Stimulated activated CD8-positive, alpha-beta memory T cell treated with anti-CD3 and anti-CD28 coated beads, Interleukin-7, amount 100 ng/mL, for 1 hour (primary cell): ENCODE measurements at places on chromosomes 1 and 21.

DNA sequence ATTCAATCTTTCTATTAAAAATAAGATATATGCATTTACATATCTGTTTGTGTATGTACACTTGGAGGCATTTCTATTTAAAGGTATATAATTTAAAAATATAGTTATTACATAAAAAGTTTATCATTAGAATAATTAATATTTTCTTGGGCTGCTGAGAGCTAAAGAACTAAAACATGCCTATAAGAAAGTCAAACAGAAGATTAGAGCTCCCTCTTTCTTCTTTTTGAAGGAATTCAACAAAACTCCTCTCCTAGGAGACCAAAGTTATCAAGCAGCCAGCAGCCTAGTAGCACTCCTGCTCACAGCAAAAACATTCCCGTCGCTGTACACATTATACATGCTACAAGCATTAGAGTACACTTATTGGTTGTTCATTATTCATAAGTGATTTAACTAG is 216.4 kb downstream of the VAV3 start:
- no peak for DNase-seq

GRCh38 chr1:201734786-201735185 is 94.2 kb upstream of the IPO9 start:
- DNase-seq: no peak

DNA sequence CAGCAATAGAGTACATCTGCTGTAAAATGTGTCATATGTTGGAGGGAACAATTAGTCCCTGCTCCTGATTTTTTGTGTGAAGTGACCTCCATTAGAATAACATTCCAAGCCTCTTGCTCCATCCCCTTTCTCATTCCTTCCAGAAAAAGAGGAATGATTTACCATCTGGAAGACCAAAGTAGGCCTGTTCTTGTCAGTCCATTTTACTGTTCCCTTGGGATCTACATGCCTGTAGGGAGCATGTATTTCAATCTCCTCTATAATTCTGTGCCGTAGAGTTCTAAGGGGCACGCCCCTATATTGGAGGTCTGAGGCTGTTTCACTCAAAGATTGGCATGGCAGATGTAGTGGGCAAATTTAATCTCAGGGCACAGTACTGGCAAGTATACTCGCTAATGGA is 48.8 kb upstream of the MAN1A2 start:
- DNase-seq: no peak

GRCh38 chr1:248243204-248243603 is 12.0 kb downstream of the OR2M4 start:
- DNase-seq: no peak

DNA sequence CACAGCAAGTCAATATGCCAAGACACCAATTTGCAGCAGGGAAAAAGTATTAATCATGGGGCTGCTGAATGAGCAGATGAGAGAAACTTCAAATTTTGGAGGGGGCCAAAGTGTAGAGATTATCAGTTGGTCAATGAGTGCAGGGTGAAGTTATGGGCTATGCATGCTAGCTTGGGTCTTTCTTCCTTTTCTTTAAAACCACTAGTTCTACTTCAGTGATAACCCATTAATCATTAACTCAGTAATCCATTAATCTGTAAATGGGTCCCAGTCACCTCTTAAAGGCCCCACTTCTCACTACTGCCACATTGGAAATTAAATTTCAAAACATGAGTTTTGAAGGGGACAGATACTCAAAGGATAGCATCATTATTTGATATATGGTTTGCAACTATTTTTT is 688.6 kb upstream of the ADGRL4 start:
- no peak for DNase-seq

GRCh38 chr1:116873680-116874271 is 35.9 kb upstream of the PTGFRN start:
- no peak for DNase-seq

DNA sequence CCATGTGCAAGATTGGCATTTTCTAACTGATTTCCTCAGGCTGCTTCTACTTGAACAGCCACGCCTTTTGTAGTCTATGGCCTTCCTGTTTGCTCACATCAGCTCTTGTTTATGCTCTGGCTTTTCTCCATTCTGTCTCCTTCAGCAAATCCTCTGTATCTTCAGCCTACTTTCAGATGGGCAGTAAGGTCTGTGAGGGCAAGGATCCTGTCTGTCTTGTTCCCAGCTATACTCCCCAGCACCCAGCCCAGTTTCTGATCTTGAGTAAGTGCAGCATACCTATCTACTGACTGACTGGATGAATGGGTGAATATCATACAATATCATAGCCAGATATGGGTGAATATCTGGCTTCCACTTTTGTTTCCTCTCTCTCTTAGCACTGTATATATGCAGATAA is 438.1 kb downstream of the LMO4 start:
- no peak for DNase-seq

- DNase-seq: no peak
Measured at GRCh38 chr1:218658899-218659298, 313.8 kb downstream of the TGFB2 start.

- no peak for DNase-seq
Measured at GRCh38 chr21:28588997-28589396, 403.7 kb downstream of the LTN1 start.

DNA sequence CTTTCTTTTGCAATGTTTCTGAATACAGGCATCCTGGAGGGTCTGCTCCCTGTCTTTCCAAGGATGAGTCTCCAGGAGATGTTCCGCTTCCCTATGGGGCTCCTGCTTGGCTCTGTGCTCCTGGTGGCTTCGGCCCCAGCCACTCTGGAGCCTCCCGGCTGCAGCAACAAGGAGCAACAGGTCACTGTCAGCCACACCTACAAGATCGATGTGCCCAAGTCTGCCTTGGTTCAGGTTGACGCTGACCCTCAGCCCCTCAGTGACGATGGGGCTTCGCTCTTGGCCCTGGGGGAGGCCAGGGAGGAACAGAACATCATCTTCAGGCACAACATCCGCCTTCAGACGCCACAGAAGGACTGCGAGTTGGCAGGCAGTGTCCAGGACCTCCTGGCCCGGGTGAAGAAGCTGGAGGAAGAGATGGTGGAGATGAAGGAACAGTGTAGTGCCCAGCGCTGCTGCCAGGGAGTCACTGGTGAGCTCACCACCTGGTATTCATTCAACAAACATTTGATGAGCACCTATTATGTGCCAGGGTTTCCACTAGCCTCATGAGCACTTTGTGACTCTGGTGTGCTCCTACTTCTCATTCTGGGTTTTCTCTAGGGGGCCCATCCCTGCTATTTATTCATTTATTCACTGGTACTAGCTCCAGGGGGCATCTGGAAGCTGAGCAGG is 9.9 kb downstream of the TNN start:
- no peak for DNase-seq

DNA sequence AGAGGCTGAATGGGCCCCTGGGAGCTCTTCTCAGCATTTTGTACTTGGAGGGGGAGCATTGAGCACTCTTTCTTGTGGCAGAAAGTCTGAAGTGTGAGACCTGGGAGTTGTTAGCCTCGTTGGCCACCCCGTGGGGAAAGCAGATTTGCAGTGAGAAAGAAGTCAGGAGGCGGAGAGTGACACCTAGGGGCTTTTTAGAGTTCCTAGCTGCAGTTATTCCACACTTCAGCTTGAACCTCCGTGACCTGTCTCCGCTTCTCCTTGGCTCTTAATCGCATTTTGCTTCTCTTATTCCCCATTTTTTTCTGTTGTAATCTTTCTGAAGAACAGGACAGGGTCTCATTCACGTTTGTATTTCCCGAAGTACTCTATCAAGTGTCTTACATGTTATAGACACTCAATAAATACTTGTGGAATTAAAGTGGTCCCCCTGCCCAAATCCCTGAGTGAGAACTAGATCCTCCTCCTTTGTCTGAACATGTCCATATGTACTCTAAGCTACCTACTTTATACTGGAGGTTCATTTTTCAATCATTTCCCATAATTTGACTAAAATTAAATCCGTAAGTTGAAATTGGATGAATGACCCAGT is 14.5 kb upstream of the C1orf141 start:
- DNase-seq: peak; percentile 25

GRCh38 chr21:33783187-33783979 is 132.2 kb downstream of the ATP5PO start:
- DNase-seq: no peak

DNA sequence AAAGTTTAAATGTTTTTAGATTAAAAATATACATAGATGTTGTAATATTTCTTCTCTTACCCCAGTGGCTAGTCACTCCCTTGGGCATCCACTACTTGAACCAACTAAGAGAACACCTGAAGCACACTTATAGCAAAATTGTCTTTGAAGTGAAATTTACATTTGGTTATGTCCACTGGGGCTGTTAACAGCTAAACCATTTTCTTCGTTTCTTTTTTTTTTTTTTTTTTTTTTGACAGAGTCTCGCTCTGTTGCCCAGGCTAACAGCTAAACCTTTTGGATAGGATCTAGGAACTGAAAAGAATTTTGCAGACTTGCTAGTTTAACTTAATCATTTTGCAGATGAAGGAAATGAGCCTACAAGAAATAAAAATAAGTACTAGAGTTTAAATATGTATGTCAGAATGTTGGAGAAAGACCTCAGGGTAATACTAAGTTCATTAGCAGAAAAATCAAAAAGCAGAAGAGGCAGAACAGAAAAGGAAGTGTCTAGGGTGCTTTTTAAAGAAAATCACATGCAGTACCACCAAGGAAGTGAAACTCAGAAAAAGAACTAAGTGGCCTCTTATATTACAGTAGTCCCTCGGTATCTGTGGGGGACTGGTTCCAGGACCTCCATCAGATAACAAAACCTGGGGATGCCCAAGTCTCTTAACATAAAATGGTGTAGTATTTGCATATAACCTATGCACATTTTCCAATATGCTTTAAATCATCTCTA is 11.8 kb downstream of the DRAM2 start:
- DNase-seq: no peak

DNA sequence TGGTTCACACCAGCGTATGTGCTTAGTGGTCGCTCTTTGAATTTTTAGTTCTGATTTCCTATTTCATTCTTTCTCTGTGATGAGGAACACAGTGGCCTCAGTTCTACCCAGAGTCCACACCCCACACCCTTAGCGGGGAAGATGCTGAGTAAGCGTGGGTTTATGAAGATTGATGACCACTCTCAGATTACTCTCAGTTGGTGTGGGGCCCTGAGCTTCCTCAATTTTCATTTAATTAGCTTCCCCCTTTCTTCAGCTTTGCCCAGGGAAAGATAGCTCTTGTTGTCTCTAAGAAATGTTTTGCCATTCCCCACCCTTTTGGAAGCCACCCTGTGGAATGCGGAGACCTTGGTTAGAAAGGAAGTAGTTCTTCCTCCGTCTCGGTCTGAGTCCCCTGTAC is 299.9 kb upstream of the PROX1 start:
- no peak for DNase-seq

- no peak for DNase-seq
Measured at GRCh38 chr1:13830616-13831280, 130.8 kb downstream of the PRDM2 start.

DNA sequence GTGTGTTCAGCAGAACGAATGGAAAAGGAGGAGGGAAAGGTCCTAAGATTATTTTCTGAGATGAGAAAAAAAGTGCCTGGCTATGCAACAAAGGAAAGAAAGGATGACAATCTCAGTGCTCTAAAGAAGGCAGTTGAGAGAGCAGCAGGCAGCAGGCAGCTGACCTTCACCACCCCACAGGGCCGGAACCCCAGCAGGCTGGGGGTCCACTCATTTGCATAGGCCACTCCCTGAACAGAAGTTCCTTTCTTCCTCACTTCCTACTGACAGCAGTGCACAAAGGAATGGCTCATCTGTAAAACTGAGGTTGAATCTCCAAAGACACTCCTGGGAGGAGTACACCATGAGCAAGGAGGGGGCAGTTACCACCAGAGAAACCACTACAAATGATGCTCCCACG is 41.4 kb upstream of the TNR start:
- no peak for DNase-seq
